CD4-positive, alpha-beta memory T cell (primary cell): ENCODE measurements at places on chromosomes 3 and 15. TPM values are rescaled to one million over a fixed set of nuclear protein-coding genes. Genes with fewer than 3 reads are reported as not detected.

DNA sequence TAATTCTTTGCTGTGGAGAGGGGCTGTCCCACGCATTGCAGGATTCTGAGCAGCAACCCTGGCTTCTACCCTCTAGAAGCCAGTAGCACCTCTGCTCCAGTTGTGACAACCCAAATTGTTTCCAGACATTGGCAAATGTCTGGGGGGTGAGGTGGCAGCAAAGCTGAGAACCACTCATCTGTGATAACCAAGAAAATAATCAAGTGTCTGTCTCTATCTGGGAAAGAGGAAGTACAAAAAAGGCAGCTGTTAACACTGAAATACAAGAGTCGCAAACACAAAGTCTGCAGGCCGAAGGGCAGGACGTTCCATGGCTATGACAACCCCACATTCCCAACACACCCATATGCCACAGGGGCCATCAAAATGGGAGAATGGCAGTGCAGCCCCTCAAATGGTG, 42.2 kb upstream of the GNB5 start:
- DNase-seq: no peak

KCNAB1 gene
- not detected for total RNA-seq

DNA sequence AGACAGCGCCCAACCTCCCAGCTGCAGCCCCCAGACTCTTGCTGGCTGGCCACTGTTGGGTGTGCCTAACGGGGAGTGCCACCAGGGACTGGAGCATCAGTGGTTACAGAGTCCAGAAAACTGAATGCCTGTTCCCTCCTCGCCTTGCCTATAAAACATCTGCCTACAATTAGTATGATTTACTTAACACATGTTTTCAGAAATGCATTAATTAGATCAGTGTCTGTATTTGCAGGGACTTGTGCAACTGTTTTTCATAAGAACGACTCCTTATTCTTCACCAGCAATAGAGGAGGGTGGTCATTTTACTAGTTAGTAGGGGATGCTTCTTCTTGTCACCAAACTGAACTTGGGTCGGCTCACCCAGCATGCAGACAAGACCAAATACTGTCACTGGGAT, 248.7 kb downstream of the GABRG3 start:
- DNase-seq: no peak

DNA sequence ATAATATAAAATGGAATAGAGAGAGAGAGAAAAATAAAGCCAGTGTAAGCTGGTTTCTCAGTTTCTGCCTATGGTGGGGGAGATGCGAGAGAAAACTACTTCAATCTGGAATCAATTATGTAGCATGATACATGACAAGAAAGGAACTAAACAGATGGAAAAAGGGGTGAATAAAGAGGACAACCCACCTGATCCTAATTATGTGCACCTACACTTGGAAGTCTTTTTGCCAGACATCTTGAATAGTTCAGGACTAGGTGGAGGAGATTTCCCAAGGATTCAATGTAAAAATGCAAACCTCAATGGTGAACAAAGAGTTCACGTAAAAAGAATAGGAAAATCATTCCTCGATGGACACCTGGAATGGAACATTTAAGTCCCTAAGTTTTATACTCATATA, 524.4 kb upstream of the RGMA start:
- DNase-seq: no peak
